ENCODE measurements at places on chromosomes 6 and 20.

GRCh38 chr6:142035890-142036289 lies 96.8 kb upstream of the GJE1 start:
- no peak for DNase-seq

DNA sequence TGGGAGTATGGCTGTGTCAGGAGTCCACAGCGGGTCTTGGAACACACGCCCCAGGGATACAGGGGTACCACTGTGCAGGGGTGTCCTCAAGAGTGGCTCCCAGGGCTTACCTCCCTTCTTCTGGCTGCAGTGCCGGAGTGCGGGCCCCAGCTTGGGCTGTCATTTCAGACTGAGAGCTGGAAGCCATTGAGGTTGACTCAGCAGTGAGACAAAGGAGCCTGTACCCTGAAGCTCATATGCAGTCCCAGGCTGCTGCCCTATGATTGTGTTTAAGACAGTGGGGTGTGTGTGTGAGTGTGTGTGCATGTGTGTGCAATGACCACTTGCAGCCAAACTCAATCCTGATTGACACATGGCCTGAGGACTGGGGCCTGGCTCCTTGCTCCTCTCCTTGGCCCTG lies 167.7 kb upstream of the AFDN start:
- DNase-seq, result no peak

DNA sequence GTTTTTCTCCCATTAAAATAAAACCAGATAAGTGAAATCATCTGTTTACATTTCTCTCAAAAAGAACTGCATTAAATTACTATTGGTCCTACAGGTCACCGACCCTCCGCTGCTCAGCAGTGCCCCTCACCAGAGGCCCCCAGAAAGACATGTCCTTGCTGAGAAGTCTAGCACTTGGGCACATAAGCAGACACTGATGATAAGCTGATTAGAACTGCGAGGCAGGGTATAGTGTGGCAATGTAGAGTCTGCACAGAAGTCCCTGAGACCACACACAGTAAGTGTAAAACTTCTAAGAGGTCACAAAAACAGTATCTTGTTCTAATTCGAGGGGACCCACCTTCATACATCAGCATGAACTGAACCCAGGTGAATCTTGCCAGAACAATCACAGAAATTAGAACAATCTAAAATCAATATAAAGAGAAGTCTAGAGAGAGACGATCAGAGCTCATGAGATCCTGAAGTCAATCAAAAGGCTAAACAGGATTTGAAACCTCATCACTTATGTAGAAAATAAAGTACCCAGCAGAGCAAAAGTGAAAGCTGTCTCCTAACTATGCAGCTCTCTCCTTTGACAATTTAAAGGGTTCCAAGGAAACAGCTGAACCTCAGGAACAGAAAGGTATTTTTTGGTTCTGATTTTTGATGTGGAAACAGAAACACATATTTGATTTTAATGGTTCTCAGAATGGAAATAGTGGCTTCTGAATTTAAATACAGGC lies 182.9 kb downstream of the PTPRT start:
- no peak for DNase-seq

DNA sequence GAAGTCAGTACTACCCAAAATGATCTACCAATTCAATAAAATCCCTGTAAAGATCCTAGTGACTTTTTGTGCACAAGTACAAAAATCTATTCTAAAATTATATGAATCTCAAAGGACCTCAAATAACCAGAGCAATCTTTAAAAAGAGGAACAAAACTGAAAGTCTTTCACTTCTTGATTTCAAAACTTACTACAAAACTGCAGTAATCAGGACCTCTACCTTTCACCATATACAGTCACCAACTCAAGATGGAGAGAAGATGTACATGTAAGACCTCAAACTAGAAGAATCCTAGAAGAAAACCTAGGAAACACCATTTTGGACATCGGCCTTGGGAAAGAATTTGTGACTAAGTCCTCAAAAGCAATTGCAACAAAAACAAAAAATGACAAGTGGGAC lies 109.5 kb upstream of the CD93 start:
- DNase-seq, result no peak

DNA sequence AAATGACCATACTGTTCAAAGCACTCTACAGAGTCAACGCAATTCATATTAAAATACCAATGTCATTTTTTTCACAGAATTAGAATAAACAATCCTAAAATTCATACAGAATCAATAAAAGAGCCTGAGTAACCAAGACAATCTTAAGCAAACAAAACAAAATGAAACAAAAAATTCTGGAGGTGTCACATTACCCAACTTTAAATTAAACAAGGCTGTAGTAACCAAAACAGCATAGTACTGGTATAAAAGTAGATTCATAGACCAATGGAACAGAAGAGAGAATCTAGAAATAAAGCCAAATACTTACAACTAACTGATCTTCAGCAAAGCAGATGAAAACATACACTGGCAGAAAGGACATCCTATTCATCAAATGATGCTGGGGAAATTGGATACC lies 346.9 kb upstream of the JAG1 start:
- no peak for DNase-seq

DNA sequence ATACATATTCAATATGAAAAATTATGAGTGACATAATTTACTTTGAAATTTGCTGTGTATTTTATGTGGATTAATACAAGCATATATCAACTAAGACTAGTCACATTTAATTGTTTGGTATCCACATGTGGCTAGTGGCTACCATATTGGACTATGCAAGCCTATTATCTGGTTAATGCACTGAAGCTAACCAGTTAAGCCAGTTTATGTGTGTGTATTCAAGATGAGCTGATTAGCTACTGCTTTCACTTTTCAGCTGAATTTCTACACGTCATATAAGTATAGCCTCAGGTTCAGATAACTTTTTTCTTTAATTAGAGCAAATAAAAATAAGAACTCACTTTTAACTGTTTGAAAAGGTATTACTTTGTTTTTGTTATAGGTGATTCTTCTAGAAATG lies 903.7 kb downstream of the TFAP2A start:
- no peak for DNase-seq

GRCh38 chr20:60454491-60454890 lies 496.3 kb downstream of the CDH26 start:
- no peak for DNase-seq

GRCh38 chr20:33450867-33451266 lies 7.3 kb upstream of the SNTA1 start:
- DNase-seq, result no peak

GRCh38 chr6:138491017-138491416 lies 8.3 kb downstream of the NHSL1 start:
- DNase-seq, result no peak

- DNase-seq, result no peak
These were observed 3.8 kb downstream of the MEP1A start for GRCh38 chr6:46796848-46797580.

DNA sequence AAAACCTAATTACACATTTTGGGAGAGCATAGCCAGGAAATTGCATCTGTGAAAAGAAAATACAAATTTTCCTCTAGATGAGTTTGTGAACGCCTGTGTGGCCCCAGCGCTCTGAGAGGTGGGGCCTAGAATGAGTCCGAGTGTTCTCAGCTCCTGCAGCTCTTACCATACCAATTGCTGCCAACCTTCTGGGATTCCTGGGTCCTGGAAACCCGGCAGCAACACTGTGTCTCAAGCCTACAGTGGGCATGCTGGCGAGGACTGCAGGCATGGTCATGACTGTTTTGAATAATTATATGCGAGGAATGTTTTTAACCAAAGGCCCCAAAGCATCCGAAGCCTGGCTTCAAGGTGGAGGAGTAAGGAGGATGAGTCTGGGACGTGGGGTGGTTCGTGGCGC lies 90.4 kb downstream of the SERAC1 start:
- DNase-seq, result no peak

GRCh38 chr6:112563368-112563767 lies 216.2 kb downstream of the RFPL4B start:
- no peak for DNase-seq

- no peak for DNase-seq
These were observed 4.2 kb downstream of the ELOVL4 start for GRCh38 chr6:79943133-79943532.

DNA sequence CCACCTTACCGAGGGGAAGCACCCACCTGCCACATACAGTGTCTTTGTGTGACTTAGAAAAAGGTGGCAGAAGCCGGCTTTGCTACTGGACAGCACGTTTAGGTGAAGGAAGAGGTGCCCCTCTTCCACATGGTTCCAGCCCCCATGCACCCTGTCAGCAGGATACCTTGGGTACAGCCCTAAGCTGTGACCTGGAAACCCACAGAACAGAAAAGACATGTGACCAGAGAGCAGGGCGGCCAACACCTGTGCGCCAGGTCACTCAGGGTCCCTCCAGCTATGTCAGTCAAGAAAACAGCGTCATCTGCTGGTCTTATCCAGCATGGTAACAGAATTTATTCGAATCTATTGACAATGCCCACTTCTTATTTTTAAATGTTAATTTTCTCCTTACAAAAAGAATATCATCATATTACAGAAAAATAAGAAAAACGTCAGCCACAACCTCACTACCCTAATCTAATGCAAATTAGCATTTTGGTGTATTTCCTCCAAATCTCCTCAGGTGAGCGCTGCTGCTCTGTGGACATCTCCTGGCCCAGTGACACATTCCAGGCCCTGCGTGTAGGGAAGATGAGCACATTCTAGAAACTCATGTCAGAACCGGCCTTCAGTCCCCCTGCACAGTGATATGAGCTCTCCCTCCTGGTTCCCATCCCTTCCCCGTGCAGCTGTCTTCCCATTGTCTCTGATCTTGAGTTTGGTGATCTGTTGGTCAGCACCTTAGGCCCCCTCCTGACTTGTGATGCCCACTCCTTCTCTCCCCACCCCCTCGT lies 37.2 kb downstream of the GTF2H5 start:
- DNase-seq, result no peak

DNA sequence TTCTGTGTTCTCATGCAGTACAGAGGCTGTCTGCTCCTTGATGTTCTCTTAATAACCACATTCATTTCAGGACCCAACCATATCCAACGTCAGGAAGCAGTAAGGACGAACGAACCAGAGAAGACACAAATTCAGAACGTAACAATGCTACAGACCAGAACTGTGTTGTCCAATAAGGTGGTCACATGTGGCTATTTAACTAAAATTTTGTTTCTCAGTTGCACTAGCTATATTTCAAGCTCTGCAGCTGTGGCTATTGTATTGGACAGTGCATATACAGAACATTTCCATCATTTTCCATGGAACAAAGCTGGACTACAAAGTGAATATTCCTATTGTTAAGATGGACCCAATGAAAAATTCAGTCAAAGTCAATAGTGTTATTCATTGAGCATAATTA lies 27.0 kb downstream of the MAP7 start:
- no peak for DNase-seq

- no peak for DNase-seq
These were observed 146.3 kb downstream of the PRL start for GRCh38 chr6:22150368-22151035.

GRCh38 chr6:26312096-26312463 lies 52.9 kb upstream of the BTN3A2 start:
- no peak for DNase-seq

DNA sequence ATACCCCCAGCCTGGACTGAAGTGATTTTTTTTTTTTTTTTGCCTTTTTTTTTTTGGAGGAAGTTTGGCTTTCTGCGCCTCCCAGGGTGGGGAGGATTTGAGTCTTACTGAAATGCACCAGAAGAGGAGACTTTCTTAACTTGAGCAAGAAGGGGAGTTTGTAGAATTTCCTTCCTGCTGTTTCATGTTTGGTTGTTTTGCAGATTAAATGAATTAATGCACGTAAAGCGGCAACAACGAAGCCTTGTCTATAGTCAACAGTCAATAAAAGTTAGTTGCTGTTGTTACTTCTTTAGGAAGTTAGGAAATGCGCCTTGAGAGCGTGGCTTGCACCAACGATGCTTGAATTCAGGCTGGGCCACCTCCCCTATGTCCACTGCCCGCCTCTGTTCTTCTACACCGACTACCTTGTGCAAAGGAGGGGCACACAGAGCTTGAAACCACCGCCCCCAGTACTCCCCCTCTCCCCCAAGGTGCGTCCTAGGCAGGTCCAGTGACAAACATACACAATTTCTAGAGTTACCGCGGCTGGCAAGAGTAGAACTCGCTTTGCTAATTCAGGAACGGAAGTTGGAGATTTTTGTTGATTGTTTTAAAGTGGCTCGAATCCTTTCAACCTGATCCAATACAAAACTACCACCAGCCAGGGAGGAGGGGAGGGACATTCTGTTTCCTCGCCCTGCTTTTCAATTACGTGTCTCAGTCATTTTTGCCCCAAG lies 830 bp upstream of the CYP24A1 start:
- DNase-seq, result no peak

GRCh38 chr20:35826397-35826998 lies 54.7 kb downstream of the PHF20 start:
- DNase-seq, result no peak

- no peak for DNase-seq
These were observed 338.4 kb downstream of the THBS2 start for GRCh38 chr6:168915242-168915641.

GRCh38 chr6:9985481-9985880 lies 429.4 kb downstream of the TFAP2A start:
- no peak for DNase-seq

- no peak for DNase-seq
These were observed 15.9 kb downstream of the LEMD2 start for GRCh38 chr6:33772902-33773472.
